Cerebellar nuclear complex (tissue), 1 donor: ENCODE measurements at places on chromosomes 7 and 10.
A peak's percentile ranks its signal among the peaks of the same experiment; 100 is the strongest.

GRCh38 chr7:359766-360361 is 69.9 kb downstream of the FOXL3 start:
- DNase-seq: no peak

- DNase-seq: no peak
Observed at GRCh38 chr7:2870471-2870931, 26.4 kb upstream of the GNA12 start.

GRCh38 chr10:3625959-3626751 is 158.9 kb downstream of the KLF6 start:
- DNase-seq: no peak

GRCh38 chr10:89129911-89130310 is 77.2 kb downstream of the CH25H start:
- DNase-seq: no peak

GRCh38 chr7:149310113-149310836 is 48.3 kb downstream of the ZNF783 start:
- no peak for DNase-seq

- DNase-seq: no peak
Observed at GRCh38 chr10:2899246-2899951, 167.9 kb upstream of the PFKP start.

- DNase-seq: no peak
Observed at GRCh38 chr7:147170341-147171012, 1053.9 kb downstream of the CNTNAP2 start.

- no peak for DNase-seq
Observed at GRCh38 chr7:123538189-123538714, 3.9 kb upstream of the IQUB start.

DNA sequence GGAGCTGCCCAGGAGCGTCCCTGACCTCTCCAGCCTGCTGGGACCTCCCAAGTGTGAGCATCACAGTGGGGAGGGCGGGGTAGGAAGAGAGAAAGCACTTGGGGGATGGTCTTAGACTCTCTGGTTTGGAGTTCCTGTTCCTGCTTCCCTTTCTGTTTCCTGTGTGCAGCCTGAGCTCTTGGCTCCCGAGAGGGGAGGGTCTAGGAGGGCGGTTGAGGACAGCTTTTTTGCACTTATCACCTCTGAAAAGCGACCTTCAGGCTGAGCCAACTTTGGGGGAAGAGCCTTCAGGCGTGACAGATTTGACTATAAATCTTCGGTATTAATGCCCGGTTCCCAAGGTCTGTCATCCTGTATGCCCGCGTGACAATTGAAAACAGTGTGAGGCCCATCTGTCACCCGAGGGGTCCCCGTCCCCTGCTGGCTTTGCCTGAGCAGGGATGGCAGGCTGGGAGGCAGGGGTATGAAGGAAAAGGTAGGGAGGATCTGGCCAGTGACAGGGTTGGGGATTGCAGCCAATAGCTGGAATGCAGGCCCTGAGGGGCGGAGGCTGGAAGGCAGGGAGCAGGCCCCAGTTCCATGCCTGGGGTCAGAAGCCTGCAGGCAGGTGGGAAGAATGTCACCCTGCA is 78.6 kb downstream of the CDH23 start:
- DNase-seq: no peak

DNA sequence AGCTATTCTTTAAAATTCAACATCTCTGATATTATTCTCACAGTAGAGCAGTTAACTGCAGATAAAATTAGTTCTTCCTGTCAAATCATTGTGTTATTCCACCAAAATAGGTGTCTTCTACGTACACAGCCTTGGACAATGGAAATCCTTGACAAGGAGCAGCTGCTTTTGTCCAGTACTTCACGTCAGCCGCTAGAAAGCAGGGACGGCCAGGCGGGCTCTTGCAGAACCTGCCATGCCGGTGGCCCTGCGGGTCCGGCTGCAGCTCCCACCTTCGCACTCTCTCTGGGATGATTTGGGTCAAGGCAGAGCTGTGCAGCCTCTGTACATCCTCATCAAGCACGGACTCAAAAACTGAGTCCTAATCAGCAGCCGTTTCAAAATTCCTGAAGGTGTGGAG is 2.2 kb upstream of the FOXI2 start:
- no peak for DNase-seq

GRCh38 chr10:97928897-97929296 is 79.3 kb downstream of the GOLGA7B start:
- no peak for DNase-seq

DNA sequence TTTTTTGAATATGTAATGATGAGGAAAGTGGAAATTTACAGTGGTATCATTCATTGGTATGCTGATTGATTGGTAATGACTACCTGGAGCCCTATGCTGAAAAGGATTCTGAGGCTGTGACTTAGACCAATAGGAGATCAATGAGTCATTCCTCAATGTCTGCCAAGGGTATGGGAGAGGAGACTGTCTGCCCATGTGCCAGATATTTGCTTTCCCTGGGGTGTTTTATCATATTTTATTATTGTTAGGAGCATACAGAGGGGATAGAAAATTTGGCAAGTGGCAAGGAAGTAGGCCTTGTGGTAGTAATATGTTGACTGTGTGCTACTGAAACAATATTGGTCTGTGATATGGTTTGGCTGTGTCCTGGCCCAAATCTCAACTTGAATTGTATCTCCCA is 54.8 kb downstream of the ASAH2B start:
- DNase-seq: no peak

GRCh38 chr10:29067161-29067560 is 221.7 kb upstream of the LYZL1 start:
- no peak for DNase-seq

- no peak for DNase-seq
Observed at GRCh38 chr7:157335991-157336382, 817 bp upstream of the DNAJB6 start.

DNA sequence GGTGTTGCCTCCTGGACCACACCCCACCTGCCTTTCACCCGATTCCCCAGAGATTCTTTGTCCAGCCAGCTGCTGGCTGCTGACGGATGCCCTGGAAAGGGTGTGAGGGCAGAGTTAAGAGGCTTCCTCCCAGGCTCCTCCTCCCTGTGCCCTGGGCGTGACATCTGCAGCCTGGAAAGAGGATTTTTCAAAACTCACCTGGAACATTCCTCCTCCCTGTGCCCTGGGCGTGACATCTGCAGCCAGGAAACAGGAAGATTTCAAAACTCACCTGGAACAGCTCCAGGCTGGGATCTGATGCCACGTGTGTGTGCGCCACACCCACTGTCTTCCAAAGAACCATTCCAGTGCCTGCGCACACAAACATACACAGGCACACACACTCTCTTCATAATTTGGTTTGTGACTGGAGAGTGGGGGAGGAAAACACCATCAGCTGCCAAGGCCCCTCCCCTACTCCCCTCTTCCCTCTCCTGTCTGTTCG is 5.2 kb downstream of the MARVELD1 start:
- no peak for DNase-seq

- no peak for DNase-seq
Observed at GRCh38 chr7:39633563-39634477, 10.4 kb downstream of the RALA start.

GRCh38 chr7:124429923-124430322 is 335.7 kb downstream of the GPR37 start:
- no peak for DNase-seq

DNA sequence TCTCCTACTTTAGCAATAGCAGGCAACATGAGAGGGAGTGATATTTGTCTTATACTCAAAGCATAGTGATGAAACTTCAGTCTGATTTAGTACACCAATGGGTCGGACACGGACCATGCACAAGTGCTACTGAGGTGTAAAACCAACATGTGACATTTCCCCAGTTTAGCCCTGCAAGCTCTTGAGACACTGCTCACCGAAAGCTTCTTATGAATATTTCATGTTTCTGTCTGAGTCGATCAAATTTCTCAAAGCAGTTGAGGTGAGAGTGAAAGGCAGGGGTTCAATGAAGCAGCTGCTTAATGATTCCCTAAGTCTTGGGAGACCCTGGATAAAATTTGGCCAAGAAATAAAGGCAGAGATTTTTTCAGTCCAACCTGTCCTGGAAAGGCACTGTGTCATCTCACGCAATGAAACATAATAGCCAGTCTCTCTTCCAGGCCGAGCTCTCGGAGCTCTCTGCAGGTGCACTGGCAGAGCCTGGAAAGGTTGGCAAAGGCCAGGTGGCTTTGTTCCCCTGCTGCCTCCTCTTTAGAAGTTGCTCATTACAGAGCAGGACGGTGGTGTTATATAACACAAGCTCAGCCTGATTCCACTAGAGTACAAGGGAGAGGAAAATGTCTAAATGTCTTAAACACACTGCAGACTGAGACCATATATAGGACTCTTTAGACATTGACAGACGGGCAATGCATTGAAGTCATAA is 33.9 kb upstream of the XPNPEP1 start:
- peak; percentile 95 for DNase-seq

- no peak for DNase-seq
Observed at GRCh38 chr7:71238581-71239295, 106.8 kb downstream of the GALNT17 start.

GRCh38 chr10:60827791-60828488 is 49.7 kb downstream of the CDK1 start:
- no peak for DNase-seq

GRCh38 chr7:43872406-43873110 is 3.2 kb upstream of the MRPS24 start:
- no peak for DNase-seq

DNA sequence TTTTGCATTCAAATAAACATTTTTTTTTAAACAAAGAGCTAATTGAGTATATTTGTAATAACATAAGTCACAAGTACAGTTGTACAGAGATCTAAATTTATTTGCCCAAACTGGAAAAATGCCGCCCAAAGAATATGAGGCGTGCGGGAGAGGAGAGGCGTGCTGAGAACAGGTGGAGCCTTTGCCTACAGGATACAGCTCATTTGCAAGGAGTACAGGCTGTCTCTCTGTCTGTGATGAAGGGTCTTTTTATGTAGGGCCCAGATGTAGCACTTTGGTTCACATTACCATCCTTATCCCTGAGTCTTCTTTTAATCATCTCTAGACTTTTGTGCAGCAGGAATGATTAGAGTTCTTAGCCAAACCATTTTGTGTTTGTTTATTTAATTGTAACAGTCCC is 58.2 kb downstream of the POU6F2 start:
- no peak for DNase-seq

DNA sequence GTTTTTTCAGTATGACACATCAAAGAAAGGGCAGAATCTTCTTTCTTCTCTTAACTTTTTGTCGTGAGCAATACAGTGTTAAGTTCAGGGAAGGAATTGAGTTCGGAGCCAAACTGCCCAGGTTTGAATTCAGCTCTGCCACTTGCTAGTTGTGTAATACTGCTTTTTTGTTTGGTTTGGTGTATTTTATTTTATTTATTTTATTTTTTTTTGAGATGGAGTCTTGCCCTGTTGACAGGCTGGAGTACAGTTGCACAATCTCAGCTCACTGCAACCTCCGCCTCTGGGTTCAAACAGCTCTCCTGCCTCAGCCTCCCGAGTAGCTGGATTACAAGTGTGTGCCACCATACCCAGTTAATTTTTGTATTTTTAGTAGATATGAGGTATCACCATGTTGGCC is 539.8 kb upstream of the GALNT17 start:
- no peak for DNase-seq

- DNase-seq: no peak
Observed at GRCh38 chr10:105434970-105435369, 793.9 kb downstream of the SORCS3 start.

DNA sequence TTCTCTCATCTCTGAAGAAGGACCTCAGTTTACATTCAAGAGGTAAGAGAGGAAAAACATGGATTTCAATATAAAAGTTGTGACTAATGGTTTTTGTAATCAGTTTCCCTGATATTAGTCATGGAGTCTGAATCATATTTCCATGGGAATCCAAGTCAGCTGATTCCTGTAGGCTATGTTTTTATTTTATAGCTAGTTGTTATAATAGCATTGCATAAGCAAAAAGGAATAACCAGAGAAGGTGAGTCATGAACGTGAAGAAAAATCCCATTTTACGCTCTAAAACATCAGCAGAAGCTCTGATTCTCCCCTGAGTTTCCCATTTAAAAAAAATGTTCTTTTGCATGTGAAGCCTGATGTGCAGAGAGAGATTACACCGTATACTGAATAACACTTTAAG is 299.3 kb downstream of the SFMBT2 start:
- no peak for DNase-seq

DNA sequence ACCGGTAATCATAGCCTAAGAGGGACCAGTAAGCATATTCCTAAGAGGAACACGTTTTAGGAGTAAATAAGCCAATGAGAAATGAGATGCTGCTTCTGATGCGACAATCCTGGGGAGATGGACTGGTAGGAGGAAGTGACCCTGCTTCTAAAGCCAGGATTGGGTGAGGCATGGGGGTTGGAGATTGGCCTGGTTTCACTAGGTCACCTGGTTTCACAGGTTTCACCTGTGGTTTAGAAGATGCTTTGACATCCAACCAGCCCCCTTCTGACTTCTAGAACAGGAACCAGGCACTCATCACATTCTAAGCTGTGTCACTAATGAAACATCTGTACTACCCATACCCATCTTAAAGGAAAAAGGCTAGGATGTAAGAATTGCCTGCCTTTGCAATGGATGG is 53.0 kb upstream of the BAMBI start:
- DNase-seq: no peak

DNA sequence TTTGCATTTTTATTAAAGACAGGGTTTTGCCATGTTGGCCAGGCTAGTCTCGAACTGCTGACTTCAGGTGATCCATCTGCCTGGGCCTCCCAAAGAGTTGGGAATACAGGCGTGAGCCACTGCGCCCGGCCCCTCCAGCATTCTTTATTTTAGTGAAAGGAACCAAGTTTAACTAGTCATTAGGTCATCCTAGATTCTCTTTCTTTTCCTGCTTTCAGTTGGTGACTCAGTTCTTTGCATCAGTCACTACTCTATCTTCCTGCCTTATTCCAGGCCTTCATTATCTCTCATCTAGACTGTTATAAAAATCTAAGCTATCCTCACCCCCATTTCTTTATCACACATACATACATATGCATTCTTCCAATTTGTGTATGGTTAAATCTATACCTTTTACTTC is 63.7 kb downstream of the PRSS58 start:
- no peak for DNase-seq

GRCh38 chr10:91613411-91614187 is 19.3 kb downstream of the PPP1R3C start:
- DNase-seq: no peak

DNA sequence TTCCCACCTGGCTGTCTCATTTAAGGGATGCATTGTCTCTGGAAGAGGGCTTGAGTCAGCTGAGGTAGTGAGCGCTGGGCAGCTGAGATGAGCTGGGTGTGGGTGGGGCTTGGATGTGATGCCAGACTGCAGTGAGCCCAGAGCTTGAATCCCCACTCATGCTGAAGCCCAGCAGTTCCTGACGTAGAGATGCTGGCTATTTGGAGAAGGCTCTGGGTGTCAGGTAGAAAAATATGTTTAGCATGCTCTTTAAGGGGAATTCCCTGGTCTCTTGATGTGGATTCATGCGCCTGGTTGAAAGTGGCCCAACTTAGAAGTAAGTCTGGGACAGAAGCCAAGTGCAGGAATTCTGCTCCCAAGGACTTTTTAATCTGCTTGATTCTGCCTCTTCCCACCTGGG is 241.5 kb upstream of the IGFBP3 start:
- DNase-seq: no peak
